ENCODE measurements at places on chromosomes 7 and 10.

DNA sequence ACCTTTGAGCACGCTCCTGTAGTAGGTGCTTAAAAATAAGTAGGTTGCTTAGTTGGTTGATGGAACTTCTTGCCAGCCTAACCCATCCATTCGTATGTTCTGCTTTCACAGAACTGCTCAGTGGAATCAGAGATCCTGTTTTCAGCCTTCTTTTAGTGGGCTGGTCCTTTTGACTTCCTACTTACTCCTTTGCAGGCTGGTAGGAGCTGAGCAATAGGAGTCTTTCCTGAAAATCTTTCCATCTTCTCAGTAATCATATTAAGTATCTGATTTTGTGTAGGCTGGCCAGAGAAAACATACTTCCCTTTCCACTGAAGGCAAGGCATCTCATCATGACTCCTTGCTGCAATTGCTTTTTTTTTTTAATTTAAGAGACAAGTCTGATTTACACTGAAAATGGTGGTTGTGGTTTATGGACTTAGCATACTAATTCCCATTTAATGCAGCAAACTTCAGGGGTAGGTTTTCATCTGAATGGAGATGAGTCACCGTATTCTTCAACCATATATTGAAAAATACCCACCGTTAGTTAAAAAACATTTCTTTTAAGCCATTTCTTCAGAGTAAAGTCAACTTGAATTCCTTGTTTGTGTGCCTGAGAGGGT, 208.0 kb downstream of the ZNF365 start:
- DNase-seq, result no peak

DNA sequence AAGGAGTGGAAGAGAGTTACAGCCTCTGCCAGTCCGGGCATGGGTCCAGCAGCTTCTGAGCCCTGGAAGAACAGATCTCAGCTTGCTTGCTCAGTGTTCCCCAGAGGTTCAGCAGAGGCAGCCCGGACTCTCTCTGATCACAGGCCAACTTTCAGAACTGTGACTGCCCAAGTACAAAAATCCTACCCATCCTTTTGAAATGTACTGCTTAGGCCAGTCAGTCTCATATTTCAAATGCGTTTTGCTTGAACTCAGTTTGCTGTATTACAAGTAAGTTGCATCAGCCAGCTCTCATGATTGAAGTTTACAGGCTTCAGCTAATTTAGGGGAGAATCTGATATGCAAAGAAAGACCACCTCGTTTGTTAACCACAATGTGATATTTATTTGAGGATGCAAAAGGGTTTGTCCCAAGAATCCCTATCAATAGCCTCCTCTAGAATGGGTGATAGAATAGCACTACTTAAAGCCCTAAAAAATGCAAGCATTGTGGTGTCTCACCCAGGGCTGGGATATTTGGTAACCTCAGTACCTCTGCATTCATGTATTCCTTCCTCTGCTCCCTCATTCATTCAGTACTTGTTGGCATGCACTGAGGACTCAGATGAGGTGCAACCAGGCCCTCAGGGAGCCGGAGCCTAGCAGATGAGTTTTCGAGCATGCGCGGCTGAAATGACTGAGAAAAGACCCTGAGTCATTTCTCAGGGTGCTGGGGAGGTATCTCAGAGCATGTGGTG, 7.0 kb downstream of the AIMP2 start:
- DNase-seq, result peak; percentile 14

- DNase-seq, result no peak
Observed at GRCh38 chr7:111439977-111440376, 122.3 kb downstream of the IMMP2L start.

GRCh38 chr10:62058896-62059216, 157.4 kb downstream of the ARID5B start:
- no peak for DNase-seq

GRCh38 chr10:11949152-11949551, 93.5 kb downstream of the UPF2 start:
- DNase-seq, result no peak

GRCh38 chr10:71748671-71749191, 24.6 kb downstream of the VSIR start:
- no peak for DNase-seq

DNA sequence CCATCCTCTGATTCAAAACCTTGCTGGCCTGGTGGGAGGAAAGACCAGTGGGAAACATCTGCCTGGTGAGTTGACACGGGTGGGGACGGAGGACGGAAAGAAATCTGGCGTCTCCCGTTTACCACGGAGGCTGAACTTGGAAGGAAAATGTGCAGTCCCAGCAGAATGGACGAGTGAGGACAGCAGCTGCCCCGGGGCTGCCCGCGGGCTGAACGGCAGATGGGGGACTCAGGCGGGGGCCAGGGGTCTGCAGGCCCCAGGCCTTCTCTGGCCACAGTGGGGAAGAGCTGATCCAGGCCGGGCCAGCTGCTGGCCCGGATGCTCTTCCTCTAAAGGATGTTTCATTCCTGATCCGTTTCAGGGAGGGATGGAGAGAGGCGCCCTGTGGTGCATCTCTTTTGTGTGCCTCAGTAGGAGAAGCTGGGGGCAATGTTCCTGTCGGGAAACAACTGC, 147.5 kb upstream of the CHST15 start:
- no peak for DNase-seq

GRCh38 chr7:133646472-133647315, 393.8 kb downstream of the EXOC4 start:
- no peak for DNase-seq

DNA sequence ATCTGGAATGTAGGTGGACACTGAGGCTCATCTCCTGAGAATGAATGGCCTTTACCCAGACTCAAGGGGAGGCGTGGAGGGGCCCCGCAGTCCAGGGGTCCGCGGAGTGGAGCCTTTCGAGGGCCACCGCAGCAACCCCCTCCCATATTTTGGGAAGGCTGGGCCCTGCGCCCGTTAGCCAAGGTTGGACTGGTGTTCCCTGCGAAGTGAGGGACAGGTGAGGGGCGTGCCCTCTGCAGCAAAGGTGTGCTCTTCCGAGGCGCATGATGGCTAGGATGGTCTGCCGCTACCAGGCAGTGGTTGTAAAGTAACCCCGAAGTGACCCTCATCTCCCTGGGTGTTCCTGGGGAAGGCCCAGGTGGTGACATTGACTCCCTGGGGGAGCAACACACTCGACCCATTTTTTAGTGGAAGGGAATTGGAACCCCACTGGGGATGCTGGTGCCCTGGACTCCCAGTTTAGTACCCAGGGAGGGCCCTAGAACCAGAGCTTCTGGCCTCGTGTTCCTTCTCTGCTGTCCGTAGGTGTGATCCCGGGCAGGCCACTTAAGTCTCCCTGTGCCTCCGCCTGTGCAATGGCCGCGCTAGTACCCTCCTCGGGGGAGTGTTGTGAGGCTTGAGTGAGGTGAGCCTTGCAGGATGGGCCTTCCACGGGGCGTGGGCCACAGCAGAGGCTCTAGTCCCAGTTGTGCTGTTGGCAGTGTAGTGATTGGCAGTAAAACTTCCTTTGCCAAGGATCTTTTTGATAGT, 779 bp downstream of the FAM241B start:
- DNase-seq, result no peak

GRCh38 chr7:148348466-148348865, 242.1 kb upstream of the C7orf33 start:
- DNase-seq, result no peak

DNA sequence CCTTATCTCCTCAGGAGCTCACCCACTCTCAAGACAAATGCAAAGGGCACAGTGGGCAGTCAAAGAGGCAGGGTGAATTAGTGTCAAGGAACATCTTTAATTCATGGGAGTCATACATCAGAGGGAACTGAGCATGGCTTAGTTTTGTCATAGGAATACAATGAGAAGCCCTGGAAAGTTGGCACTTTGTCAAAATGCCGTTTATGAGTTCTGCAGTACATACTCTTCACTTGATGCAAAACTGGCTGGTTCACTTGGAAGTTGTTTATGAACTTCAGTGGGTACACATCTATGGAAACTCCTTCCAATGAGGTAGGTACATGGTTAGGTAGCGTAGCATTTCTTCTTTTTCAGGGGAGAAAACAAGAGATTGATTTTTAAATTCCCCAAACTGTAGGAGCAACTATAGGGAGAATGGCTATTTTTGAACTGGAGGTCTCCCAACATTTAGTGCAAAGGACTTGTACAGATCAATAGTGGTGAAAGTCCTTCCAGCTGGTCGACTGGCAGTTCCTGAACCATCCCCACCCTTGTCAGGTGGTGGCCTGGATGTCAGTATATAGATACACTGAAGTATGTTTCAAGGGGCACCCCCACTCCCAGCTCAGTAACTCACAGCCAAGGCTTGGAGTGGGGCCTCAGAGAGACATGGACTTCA, 580.5 kb downstream of the REEP3 start:
- no peak for DNase-seq

DNA sequence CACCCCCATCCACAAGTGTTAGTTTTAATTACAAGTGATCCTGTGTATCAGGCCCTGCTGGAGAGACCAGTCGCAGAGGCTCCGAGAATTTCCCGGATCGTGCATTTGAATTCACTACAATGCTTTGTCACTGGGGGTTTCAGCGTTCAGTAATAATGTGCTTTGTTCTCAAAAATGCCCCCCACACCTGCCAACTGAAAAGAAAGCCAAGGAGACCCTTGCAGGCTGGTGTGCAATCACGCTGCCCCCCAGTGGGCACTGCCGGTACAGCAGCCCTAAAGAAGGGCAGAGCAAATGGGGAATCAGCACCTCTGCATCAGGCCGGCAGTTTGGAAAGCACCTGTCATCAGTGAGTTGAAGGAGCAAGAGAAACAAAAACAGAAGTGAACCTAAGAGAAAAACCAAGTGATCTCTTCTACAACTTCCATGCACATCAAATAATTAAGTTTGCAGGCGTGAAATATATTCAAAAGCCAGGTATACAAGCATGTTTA, 177.6 kb downstream of the PARD3 start:
- peak; percentile 92 for DNase-seq

- no peak for DNase-seq
Observed at GRCh38 chr7:34761206-34761605, 103.2 kb downstream of the NPSR1 start.

- DNase-seq, result no peak
Observed at GRCh38 chr10:70302292-70302691, 18.5 kb upstream of the NPFFR1 start.

DNA sequence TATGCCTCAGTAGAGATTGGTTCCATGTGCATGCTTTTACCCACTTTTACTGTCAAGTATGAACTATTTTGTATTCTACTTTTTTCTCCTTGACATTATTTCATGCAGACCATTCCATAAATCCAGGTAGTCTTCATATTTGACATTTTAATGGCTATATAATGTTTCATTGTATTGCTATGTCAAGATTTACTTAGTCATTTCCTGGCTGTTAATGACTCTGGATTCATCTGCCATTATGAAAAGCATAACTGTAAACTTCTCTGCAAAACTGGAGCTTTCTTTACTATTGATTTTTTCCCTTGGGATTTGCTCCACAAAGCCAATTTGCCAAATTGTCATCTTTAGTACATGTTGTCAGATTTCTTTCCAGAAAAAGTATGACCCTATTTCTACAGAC, 6.8 kb upstream of the MSRB2 start:
- DNase-seq, result no peak

- DNase-seq, result no peak
Observed at GRCh38 chr7:103065667-103066066, 8.9 kb downstream of the FBXL13 start.

DNA sequence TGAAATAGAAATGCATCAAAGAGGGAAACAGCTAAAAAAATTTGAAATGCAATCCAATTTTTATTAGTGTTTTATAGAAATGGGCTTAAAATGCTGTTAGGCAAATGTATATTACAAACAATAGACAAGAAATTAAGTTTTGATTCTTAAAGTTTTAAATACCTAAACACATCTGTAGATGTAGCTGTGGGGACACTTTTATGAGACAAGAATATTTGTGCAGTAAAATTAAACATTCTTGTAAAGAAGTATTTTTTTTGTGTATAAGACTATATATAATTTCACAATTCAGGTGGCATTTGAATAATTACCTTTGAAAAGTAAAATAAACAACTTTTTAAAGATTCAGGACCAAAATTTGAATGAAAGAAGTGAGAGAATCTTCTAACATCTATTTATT, 1015.9 kb downstream of the REEP3 start:
- no peak for DNase-seq

DNA sequence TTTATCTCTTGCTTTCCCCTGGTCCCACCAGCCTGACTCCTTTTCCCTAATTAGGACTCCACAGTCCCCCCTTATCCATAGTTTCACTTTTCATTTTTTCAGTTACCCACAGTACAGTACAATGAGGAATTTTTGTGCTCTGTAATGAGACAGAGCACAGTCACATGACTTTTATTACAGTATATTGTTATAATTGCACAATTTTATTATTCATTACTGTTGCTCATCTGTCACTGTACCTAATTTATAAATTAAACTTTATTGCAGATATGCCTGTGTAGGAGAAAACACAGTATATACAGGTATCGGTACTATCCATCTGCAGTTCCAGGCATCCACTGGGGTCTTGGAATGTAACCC, 125.4 kb downstream of the KCNMA1 start:
- no peak for DNase-seq

DNA sequence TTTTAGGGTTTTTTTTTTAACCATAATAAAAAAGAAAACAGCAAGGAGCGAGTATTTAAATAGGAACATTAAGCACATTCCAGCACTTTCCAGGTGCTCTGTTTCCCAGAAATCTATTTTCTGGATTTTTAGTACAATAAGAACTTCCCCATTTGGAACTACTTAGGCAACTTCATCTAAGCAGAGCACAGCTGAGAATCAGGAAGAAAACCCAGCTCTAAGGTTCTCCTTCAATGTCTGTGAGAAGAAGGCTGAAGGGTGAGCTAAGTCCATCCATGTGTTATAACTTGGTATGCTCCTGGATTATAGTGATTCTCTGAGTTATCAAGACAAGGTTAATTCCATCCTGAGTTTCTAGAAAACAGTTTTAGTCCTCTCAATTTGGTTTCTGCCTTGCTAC, 181.9 kb downstream of the CYP26A1 start:
- no peak for DNase-seq

GRCh38 chr7:69803699-69804516, 205.6 kb downstream of the AUTS2 start:
- DNase-seq, result no peak

DNA sequence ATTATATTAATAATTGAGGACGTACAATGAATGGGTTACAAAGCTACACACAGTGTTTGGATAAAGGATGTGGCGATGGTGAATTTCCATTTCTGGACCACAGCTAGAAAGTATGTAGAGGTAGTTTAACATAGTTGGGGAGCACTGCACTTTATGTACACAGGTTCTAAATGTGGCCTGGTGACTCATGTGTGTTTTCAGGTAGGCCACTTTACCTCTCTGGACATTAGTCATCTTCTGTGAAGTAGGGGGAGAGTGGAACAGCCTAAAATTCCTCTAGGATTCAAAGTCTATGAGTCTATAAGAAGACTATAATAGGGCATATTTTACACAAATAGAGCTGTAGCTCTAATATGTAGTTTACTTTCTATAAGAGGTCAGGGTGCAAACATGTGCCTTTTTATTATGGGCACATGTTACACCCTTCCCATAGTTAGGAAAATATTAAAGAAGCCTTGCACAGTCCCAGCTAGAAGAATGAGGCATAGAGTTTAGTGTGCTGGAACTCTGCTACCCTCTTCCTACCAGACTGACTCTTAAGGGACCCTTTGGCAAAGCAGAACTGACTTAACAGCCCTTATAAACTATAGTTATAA, 594.9 kb downstream of the LRMDA start:
- DNase-seq, result no peak
